Progenitor cell of endocrine pancreas (in vitro differentiated cells): ENCODE measurements at places on chromosomes 4 and X. TPM values are rescaled to one million over a fixed set of nuclear protein-coding genes. Genes with fewer than 3 reads are reported as not detected.

The P2RY8 gene
- not detected in 2 replicates for total RNA-seq

The MAGEC2 gene
- not detected in 2 replicates for total RNA-seq

The TRAM1L1 gene
- total RNA-seq, result 4.3 and 5.0 TPM in 2 replicates

The S100P gene
- 1.3 and 3.5 TPM in 2 replicates for total RNA-seq

The ALAS2 gene
- not detected in 2 replicates for total RNA-seq

The POLN gene
- total RNA-seq, result 5.0 and 5.9 TPM in 2 replicates

The ABCG2 gene
- 2.3 and 2.6 TPM in 2 replicates for total RNA-seq
